ENCODE measurements at places on chromosomes 4 and X. TPM values are rescaled to one million over a fixed set of nuclear protein-coding genes. Genes with fewer than 3 reads are reported as not detected.
A peak's percentile ranks its signal among the peaks of the same experiment; 100 is the strongest.

DNA sequence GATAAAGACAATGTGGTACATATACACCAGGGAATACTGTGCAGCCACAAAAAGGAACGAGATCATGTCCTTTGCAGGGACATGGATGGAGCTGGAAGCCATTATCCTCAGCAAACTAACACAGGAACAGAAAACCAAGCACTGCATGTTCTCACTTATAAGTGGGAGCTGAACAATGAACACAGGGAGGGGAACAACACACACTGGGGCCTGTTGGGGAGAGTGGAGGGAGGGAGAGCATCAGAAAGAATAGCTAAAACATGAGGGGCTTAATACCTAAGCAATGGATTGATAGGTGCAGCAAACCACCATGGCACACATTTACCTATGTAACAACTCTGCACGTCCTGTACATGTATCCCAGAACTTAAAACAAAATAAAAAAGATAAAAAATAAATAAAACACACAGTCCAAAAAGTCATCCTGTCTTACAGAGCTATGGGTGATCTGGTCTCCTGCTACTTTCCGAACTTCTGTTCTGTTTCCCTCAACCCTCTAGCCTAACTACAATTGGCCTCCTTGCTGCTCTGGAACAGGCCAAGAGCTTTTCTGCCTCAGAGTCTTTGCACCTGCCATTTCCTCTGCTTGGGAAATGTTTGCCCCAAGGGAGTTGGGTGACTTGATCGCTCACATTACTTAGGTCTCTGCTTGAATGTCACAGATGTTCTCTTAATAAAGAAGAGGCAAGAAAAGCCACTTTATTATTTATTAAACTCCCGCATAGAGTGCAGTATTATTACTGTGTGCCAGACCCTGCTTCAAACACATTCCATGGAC lies 1.1 kb upstream of the CD38 start:
- peak; percentile 9 for DNase-seq

SMIM31 gene
- total RNA-seq, result not detected

DNA sequence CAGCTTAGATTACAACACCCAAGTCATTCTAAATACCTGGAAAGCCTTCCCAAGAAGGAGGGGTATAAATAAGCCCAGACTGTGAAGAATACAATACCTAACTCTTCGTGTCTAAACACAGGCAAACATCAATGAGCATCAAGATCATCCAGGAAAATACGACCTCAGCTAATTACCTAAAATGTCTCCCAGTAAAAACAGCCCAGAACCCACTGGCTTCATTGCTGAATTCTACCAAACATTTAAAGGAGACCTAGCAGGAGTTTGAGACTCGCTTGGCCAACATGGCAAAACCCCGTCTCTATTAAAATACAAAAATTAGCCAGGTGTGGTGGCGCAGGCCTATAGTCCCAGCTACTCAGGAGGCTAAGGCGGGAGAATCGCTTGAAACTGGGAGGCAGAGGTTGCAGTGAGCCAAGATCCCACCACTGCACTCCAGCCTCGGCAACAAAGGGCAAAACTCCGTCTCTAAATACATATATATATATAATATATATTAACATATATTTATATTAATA lies 19.1 kb upstream of the HSFX4 start:
- no peak for DNase-seq

GRCh38 chr4:7561557-7561956 lies 126.8 kb upstream of the PSAPL1 start:
- DNase-seq, result no peak
